ENCODE measurements at places on chromosomes 3 and 15.

DNA sequence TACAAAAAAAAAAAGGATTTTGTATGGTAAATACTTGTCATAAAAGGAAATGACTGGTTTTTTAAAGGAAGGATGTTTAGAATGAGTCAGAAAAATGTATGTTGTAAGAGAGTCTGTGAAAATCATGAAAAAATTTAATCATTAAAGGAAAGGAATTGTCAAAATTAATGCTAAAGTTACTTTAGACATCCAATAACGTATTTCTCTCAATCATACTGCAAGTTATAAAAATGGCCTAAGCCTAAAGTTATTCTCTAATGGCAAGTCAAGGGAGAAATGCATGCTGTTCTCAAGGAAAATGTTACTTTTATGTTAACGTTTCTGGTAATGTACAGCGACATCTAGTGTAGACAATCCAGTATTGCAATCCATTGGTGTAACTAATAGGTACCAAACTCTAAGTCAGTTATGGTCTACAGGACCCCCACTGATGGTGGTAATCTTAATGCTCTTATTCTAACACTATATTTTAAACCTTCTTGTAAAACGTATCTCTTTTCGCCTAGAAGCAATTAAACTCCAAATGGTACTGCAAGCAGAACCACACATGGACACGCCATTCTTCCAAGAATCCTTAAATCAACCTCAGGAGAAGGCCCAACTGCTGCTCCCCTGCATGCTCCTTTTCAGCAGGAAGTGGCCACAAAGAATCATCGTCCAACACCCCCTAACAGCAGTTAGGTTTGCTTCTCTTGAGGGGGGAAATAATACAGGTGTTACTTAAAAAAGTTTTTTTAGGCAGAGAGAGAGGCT, 35.2 kb downstream of the NCEH1 start:
- DNase-seq = peak; percentile 8

- DNase-seq = no peak
These were observed at the start of the genes DUOX2 and DUOXA2 for GRCh38 chr15:45114076-45114750. Gene DUOX2, minus strand, starts transcription at chr15:45114172. Its CDS starts 761 bp downstream, at chr15:45113411. Gene DUOXA2, plus strand, starts transcription at chr15:45114326. Its CDS starts 280 bp downstream, at chr15:45114606.

GRCh38 chr3:122349171-122349570, 24.1 kb downstream of the CSTA start:
- DNase-seq = no peak

- DNase-seq = no peak
These were observed 1076.3 kb upstream of the EPHA6 start for GRCh38 chr3:95738045-95738444.

- no peak for DNase-seq
These were observed 945.1 kb downstream of the IGSF11 start for GRCh38 chr3:118089563-118089962.

- DNase-seq = no peak
These were observed 3.1 kb downstream of the C3orf38 start for GRCh38 chr3:88152841-88153240.

DNA sequence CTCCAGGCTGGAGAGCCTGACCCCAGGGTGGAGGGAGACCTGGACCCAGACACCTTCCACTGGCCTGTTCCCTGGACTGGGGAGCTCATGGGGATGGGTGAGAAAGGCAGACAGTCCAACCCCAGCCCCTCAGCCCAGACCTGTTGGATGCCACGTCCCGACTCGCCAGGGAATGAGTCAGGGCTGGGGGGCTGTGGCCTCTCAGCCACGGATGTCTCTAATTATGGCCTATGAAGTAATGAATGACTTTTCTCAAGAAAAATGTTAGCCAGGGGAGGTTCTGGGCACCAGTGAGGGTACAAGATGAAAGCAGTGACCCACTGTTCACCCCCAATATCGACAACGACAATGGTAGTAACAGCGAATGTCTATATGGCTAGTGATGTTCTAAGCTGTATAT, 107.0 kb upstream of the RPL32 start:
- no peak for DNase-seq

DNA sequence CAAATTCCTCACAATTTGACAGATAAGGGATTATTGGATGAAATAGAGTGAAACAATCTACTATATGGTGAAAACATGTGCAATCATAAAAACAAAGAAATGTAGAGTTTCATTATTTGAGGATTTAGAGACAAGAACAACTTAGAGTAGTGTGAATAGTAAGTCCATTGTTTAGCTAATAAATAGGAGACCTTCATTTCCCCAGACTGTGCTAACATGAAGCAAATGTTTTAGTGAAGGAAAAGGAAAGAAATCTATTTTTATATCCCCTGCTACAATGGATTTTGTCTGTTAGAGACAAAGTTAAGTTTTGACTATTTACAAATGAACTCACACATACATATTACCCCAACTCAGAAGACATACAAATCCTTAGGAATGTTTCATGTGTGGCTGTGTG, 77.8 kb downstream of the EFL1 start:
- DNase-seq = no peak

GRCh38 chr3:10286596-10287295, 6.0 kb downstream of the GHRL start:
- DNase-seq = peak; percentile 59

DNA sequence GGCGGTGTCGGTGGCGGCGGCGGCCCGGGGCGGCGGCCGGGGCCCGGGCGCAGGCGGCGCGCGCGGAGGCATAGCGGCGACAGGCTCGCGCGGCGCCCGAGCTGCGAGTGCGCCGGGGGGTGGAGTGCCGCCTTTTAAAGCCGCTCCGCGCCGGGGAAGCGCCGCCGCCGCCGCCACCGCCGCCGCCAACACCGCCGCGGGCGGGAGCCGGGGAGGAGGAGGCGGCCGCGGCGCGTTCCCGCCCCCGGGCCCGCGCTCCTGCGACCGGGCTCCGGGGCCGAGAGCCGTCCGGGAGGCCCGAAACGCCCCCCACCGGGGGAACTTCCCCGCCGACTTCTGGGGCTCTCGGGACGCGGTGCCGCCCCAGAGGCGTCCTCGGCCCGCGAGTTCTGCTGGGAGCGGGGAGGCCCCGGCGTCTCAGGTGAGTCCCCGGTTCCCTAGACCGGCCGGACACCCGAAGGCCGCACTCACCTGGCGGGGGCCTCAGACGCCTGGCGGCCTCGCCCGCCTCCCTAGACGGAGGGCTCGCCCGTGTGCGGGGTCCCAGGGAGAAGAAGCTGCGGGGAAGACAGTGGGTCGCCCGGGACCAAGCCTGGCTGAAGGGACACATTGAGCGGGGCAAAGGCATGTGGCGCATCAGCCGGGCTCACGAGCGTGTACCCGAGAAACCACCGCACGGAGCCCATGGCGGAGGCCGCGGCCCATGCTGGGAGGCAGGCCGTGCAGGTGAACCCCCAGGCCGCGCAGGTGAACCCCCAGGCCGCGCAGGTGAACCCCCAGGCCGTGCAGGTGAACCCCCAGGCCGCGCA, at the start of gene PCSK6:
Gene PCSK6 (minus strand): TSS at position 109 of the 809 bp plus-strand sequence. CDS start 37 bp downstream, at position 72.
- no peak for DNase-seq

GRCh38 chr3:104132566-104133403, 1233.9 kb upstream of the ALCAM start:
- no peak for DNase-seq

DNA sequence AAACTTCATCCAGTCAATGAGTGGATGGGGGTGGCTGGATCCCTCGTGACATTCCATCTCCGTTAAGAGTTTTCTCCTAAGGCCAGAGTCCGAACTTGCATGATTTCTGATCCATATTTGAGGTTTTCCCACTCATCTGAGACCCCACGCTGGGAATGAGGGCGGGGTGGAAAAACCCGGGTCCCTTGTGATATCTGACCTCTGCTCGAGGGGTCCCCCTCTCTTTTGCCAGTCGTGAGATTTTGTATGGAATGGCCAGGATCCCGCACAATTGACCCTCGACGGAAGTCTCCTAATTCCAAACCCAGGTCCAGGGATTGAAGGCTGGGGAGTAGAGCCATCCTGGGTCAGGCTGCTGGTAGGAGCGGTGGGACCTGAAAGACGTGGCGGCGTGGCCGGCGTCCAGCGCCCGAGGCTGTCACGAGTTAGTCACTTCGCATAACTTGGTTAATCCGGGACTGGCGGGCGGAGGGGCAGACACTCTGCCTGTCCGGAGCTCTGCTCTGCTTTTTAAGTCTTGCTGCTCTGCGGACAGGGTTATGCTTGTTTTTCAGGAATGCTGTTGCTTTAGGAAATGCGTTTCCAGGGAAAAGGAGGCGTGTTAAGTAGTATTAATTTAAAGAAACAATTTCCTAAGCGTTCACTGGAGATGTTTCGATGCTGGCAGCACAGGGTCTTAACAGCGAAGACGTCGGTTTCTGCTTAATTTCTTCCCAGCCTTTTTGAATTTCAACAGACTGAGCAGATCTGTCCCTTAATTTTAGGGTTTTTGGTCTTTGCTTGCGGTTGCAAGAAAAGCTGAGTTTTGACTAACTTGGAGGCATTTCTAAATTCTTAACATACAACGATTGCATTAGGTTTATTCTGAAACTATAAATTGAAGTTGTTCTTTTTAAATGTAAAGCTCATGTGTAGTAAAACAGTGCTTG, 69.7 kb upstream of the LRRFIP2 start:
- DNase-seq = peak; percentile 28

DNA sequence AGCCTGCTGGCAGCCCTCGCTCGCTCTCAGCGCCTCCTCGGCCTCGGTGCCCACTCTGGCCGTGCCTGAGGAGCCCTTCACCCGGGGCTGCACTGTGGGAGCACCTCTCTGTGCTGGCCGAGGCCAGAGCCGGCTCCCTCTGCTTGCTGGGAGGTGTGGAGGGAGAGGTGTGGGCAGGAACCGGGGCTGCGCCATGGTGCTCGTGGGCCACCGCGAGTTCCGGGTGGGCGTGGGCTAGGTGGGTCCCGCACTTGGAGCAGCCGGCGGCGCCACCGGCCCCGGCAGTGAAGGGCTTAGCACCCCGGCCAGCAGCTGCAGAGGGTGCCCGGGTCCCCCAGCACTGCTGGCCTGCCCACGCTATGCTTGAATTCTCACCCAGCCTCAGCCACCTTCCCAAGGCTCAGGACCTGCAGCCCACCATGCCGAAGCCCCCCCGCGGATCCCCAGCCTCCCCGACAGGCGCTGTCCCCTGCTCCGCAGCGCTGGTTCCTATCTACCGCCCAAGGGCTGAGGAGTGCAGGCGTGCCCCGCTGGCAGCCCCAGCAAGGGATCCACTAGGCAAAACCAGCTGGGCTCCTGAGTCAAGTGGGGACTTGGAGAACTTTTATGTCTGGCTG, 863.3 kb downstream of the IGSF11 start:
- no peak for DNase-seq

DNA sequence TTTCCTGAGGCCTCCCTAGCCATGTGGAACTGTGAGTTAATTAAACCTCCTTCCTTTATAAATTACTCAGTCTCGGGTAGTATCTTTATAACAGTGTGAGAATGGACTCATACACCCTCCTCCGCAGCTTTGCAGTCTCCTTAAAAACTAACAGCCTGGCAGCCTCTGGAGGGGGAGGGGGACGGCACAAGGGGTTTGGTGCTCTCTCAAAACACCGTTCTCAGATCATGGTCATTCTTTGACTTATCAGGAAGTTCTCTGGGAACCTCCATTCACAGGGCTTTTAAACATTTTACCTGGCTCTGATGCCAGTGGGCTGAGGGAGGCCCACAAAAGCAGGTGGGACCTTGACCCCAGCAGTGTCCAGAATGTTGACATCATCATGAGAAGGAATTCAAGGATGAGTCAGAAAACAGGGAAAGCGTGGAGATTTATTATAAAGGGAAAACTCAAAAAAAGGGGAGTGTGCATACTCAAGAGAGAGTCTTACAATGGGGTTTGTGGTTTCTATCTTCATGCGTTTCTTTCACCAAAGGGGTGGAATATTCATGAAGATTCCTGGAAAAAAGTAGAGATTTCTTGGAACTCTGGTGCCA, 43.9 kb downstream of the ONECUT1 start:
- DNase-seq = no peak

DNA sequence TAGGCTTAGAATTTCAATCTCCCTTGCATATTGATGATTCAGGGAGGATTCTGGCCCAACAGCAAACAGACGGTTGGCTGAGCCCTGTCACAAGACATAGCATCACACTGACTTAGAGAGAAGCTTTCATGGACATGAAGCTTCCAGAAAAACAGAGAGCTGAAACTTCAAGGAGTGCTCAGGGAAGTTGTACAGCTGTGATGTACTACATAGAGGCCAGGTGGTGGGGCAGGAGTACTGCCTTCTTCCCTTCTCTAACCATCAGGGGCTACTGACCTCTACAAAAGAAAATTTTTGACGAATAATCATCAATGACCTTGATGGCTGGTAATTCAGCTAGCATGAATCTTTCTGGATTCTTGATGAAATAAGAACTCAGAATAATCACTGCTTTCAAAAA, 378.5 kb downstream of the ERC2 start:
- no peak for DNase-seq

DNA sequence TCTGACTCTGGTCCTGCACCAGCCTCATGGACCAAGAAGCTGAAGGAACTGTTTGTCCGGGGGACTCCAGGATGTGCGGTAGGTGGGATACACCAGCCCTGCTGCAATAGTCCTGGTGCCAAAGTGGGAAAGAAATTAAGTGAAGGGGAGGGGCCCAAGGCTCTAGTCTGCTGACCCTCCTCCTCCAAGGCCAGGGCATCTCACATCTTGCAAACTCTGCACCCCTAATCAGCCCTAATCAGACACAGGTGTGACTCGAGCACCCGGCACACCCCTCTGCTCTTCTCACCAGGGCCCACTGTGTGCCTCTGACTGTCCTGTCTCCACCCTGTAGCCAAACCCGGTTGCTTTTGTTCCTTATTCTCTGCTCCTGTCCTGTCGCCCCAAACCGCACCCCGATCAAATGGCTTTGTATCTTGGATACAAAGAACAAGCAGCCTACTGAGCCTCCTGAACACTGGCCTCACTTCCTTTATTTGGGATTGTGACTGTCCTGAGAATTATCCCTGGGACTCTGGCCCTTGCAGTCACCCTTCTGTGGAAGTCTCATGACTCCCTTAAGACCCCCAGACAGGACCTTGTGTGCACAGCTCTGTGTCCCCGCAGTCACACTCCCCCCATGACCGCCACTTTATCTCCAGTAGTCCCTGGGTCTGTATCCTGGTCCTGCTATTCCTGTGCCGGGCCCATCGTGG, 26.7 kb upstream of the SLC41A3 start:
- no peak for DNase-seq

DNA sequence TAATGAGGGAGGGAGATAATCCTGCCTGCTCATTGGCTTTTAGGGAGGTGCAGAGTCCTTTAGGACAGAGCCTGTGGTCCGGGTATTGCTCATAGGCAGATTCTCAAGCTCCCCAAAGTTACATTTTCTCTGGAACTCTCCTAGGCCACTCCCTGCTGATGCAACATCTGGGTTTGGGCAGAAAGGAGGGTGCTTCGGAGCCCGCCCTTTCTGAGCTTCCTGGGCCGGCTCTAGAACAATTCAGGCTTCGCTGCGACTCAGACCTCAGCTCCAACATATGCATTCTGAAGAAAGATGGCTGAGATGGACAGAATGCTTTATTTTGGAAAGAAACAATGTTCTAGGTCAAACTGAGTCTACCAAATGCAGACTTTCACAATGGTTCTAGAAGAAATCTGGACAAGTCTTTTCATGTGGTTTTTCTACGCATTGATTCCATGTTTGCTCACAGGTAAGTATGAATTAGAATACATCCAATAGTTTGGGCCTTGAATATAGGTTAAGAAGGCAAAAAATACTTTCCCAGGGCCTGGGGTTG, at the start of gene IL20RB:
Gene IL20RB (plus strand): TSS at position 233 of the 538 bp plus-strand sequence. CDS start 131 bp downstream, at position 364.
- DNase-seq = no peak

DNA sequence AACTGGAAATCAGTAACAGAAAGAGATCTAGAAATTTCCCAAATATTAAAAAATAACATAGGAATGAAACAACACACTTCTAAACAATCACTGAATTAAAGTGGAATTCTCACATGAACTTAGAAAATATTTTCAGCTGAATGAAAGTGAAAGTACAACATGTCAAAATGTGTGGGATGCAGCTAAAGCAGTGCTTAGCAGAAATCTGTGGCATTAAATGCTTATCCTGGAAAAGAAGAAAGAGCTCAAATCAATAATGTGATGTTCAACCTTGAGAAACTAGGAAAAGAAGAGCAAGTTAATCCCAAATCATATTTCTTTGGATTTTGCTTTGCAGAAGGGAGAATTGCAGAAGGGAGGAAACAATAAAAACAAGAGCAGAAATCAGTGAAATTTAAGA, 98.2 kb upstream of the NR2E3 start:
- DNase-seq = no peak

Measured in CD4-positive, alpha-beta T cell treated with Interleukin-6 for 4 hours (primary cell).